ENCODE measurements at places on chromosomes 1 and 21. TPM values are rescaled to one million over a fixed set of nuclear protein-coding genes. Genes with fewer than 3 reads are reported as not detected.

- DNase-seq = no peak
These were observed 6.0 kb upstream of the SH2D2A start for GRCh38 chr1:156822680-156823079.

DNA sequence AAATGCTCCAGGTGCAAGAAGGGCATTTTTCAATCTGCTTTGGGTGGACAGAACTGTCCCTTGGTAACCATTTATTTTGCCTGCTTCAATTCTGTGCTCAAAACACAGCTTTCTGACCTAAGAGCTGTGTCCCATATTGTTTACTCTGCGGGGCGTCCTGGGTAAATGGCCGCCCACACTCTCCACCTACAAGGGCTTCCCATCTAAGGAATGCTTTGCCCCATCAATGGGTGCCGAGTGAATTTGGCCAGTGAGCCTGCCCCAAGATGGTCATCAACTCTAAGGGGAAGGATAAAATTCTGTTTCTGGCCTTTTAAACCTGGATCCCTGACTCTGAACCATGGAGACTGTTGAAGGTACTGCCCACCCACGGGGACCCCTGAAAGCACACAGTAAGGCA, 55.5 kb upstream of the FAM89A start:
- no peak for DNase-seq

- no peak for DNase-seq
These were observed 90.9 kb downstream of the LYPLAL1 start for GRCh38 chr1:219264561-219264960.

DNA sequence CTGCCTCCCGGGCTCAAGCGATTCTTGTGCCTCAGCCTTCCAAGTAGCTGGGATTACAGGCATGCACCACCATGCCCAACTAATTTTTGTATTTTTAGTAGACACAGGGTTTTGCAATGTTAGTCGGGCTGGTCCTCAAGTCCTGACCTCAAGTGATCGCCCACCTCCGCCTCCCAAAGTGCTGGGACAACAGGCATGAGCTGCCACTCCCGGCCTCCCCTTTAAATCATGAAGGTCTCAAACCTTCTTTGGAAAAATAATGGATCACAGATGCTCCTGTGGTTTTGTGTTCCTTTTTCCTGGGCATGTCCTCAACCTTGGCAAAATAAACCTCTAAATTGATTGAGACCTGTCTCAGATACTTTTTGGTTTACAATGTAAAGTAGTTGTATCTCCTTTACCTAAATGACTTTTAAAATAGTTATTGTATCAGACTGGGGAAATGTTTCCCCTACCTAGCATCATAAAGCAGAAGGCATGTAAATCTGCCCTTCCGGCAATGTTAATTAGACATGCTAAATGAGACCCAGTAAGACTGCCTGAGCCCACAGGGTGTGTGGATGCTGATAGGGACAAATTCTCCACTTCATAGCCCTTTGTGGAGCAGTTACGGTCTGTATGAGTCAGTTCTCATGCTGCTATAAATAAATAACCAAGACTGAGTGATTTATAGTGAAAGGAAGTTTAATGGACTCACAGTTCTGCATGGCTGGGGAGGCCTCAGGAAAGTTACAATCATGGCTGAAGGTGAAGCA, 27.8 kb downstream of the CBR1 start:
- DNase-seq = no peak

- DNase-seq = no peak
These were observed 201.1 kb downstream of the DAB1 start for GRCh38 chr1:57222801-57223200.

DNA sequence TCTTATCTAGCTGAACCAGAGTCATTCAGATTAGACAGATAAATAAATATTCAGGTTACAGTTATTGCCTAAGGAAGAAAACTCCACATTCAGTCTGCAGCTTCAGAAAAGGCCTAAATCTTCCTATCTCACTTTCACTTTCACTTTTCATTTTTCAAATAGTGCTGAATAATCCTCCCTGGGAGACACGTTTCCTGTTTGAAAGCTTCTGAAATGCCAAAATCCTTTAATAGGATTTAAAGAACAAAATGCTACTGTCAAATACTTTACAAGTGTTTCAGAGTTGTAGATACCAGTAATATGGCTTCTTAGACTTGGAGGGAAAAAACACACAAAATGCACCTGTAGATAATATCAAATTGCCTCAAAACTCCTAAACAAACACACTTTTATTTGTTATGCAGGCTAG, 3.9 kb downstream of the PSMB2 start:
- no peak for DNase-seq

GRCh38 chr1:217052196-217052595, 329.0 kb upstream of the ESRRG start:
- no peak for DNase-seq

DNA sequence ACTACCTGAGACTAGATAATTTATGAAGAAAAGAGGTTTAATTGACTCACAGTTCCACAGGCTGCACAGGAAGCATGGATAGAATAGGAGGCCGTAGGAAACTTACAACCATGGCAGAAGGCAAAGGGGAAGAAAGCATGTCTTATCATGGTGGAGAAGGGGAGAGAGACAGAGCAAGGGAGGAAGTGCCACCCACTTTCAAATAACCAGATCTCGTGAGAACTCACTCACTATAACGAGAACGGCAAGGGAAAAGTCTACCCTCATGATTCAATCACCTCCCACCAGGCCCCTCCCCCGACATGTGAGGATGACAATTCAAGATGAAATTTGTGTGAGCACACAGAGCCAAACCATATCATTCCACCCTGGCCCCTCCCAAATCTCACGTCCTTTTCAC, 4.7 kb upstream of the C21orf91 start:
- no peak for DNase-seq

GRCh38 chr1:167643441-167643840, 13.4 kb downstream of the RCSD1 start:
- DNase-seq = no peak

DNA sequence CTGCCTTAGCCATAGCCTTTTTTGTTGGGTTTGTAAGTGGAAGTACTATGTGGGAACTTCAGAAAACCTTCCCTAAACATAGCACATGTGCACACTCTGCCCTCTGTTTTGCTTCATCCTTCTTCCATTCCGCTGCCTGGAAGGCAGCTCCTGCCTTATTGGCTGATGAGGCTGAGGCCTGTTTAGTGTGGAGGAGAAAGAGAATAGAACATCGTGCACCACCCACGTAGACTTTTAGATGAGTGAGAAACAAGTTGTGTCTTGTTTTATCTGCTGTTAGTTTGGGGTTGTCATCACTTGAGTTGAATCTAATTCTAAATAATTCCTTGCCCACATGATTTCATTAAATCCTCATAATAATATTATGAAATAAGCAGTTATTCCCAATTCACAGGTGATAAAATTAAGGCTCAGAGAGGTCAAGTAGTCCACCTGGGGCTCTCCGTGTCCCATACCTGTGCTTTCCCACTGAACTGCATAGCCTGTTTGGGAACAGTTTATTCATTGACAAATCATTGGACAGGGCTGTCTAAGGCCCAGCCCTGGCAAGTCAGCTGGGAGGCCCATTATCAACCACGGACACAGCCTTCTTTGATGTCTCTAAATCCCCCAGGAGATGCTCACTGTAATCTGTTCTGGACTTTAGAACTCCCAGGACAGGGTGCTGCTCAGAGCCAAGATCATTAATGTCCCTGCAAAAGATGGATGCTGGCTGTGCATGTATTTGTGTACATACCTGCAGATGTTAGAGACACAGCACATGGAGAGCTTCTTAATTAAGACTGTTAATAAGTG, 93.0 kb downstream of the ABCA4 start:
- no peak for DNase-seq

- DNase-seq = no peak
These were observed 334.5 kb downstream of the NUF2 start for GRCh38 chr1:163656095-163656759.

DNA sequence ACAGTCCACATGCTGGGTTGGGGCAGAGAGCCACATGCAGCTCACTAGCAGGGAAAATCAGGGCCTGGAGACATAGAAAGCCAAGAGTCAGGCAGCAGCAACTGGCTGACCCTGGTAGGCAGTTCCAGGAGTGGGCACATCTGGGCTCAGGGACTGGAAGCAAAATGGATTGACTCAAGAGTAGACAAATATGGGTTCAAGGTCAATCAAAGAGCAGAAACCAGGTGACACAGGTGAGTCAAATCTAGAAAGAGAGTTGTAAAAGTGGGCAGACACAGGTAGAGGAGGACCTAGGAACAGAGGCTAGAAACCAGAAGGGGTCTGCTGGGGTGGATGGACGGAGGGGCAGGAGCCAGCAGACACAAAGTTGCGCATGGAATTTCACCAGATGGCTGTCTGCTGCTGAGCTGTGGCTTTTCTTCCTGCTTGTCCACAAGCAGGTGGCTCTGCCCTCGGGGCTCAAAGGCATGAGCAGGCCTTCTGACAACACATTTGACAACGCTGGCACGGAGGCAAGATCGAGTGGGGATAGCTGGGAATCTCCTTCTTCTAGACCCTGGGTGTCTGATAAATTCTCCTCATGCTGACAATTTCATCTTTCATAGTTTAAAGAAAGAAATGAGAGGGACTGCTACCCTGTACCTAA, 40.8 kb upstream of the IGSF3 start:
- DNase-seq = no peak

GRCh38 chr1:33454646-33455282, 17.7 kb upstream of the ZSCAN20 start:
- no peak for DNase-seq

- no peak for DNase-seq
These were observed 12.2 kb downstream of the C1orf74 start for GRCh38 chr1:209772126-209772525.

- no peak for DNase-seq
These were observed 28.2 kb upstream of the KLHDC7A start for GRCh38 chr1:18452550-18452949.

DNA sequence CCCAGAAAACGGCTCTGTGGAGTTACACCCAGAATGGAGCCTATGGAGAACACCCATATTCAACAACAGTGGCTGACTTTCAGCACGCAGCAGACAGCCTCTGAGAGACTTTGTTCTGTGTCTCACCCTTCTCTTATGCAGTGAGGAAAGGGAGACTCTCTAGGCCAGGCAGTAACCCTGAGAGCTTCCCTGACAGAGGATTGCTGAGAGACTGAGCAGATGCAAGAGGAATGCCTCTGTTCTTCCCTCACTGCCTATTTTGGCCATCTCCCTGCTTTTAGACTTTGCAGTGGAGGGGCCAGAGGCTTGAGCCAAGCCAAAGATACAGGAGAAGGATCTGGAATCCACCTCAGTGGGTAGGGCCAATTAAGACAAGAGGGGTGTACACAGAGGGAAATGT, 41.8 kb upstream of the SLC16A1 start:
- DNase-seq = no peak

GRCh38 chr1:44460107-44460882, 55.2 kb downstream of the RNF220 start:
- no peak for DNase-seq

DNA sequence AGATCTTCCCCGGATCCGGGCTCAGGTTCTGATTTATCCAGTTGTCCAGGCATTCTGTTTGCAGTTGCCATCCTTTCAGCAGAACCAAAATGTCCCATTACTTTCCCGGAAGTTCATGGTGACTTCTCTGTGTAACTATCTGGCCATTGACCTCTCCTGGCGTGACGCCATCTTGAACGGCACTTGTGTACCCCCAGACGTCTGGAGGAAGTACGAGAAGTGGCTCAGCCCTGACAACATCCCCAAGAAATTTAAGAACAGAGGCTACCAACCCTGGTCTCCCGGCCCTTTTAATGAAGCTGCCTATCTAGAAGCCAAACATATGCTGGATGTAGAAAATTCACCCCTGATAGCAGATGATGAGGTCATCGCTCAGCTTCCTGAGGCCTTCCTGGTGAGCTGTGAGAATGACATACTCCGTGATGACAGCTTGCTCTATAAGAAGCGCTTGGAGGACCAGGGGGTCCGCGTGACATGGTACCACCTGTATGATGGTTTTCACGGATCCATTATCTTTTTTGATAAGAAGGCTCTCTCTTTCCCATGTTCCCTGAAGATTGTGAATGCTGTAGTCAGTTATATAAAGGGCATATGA, 22.4 kb downstream of the AADACL4 start:
- DNase-seq = no peak

Gene CCT8
- 174 TPM for total RNA-seq

Gene SIM2
- not detected for total RNA-seq

Gene RHBG
- total RNA-seq = 0.88 TPM

Gene HCRTR1
- 0.98 TPM for total RNA-seq

Gene IGSF21
- total RNA-seq = not detected

Gene IVL
- total RNA-seq = 0.11 TPM
